ENCODE measurements at places on chromosomes 11 and 22.

DNA sequence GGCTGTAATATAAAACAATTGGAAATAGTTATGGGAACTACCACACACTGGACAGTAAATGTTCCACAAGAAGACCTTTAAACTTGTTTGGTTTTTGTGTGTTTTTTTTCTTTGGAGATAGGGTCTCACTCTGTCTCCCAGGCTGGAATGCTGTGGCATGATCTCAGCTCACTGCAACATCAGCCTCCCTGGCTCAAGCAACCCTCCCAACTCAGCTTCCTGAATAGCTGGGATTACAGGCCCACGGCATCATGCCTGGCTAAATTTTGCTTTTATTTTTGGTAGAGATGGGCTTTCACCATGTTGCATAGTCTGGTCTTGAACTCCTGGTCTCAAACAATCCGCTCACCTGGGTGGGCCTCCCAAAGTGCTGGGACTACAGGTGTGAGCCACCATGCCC lies 121.0 kb downstream of the MPPED2 start:
- DNase-seq: no peak

DNA sequence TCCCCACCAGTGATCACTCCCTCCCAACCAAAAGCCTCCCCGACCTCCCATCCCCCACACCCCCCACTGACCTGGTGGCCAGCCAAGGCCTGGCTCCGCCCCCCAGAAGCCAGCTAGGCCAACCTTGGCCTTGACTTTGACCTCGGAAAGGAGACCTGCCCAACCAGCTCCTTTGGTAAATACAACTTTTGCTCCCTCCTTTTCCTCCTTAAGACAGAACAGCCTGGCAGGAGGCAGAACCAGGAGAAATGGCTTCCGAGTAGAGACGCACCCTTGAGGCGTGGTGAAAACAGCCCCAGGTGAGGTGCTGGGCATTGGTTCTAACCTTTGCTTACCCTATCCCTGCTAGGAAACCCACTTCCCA lies 27.0 kb downstream of the PLEKHA7 start:
- no peak for DNase-seq

- no peak for DNase-seq
These were observed 19.3 kb upstream of the ARAP1 start for GRCh38 chr11:72771507-72771906.

DNA sequence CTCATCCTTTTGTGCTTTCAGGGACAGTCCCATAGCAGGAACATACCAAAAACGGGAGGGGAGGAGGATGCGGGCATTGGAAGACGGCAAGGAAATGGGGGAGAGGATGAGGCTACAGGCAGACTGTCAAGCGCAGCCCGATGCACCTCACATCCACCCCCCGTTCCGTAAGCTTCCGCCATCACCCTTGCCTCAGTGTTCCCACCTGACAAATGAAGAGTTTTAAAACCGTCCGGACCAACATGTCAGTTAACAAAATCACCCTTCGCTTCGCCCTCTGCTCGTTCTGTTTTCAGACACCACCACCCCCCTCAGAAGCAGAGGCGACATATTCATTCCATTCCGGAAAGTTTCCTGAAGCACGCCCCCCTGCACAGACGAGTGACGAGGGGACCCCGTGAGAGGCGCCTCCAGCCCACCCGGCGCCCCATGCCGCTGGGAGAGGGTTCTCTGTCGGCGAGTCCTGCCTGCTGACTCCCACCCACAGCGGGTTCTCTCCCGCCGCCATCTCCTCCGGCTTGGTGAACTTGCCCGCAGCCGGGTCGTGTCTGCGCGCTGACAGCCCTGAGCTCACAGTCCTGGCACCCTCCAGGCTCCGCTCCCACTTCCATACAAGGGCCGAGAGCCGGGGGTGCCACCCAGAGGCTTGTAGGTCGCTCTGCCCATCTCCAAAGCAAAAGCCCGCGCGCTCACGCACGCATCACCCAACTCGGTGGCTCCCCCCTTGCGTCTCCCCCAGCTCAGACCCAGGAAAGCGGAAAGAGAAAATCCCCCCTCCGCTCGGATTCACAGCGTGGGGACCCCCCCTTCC lies 1.5 kb downstream of the IGSF9B start:
- DNase-seq: no peak

GRCh38 chr11:111429066-111429506 lies 50.0 kb upstream of the POU2AF1 start:
- no peak for DNase-seq

DNA sequence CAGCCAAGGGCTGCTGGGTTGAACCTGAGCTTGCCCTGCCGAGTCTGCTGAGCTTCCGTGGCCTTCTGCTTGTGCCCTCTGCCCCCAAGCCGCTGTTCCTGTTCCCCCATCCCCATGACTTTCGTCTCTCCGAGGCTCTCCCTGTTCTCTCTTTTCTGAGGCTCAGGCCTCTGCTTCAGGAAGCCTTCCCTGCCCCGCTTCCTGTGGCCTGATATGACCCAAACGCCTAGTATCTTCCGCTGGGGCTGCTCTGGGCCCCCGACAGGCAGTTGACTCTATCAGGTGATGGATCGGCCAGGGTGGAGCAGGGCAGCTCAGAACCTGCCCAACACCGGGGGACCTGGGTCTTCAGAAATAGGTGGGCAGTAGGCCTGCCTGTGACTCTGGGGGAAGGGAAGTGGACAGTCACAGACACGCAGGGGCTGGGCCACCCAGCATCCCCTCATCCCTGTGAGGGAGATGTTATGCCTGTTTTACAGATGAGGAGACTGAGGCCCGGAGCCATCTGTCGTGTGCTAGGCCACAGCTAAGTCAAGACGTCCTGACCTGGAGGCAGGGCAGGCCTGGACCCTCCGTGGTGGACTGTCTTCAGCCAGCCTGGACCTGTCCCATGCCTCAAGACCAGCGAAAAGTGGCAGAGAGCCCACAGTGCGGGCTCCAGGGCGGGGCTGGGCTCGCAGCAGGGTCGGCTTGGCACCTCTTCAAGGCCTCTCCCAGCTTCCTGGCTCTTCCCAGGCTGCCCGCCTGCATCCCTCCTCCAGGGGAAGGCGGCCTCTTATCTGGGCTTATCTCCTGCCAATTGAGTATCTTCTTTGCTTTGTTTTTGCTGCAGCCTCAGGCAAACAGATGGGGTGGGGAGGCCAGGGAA lies 16.2 kb downstream of the BAD start:
- no peak for DNase-seq

DNA sequence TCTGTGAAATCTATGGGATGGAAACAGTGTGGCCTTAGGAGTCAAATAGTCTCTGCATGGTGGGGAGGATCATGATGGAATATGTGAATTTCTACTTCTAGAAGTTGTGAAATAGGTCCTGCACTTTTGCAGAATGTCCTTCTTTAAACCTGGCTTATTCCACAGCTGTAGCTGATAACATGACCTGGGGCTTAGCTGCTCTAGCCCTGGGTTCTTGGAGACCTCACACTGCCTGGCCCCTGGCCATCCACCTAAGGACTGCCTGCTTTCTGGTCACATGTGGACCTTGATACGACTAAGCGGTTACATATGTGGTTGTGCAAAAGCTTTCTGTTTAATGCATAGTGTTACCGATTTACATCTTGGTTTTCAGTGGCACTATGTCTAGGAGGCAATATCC lies 88.2 kb downstream of the SWAP70 start:
- DNase-seq: no peak

DNA sequence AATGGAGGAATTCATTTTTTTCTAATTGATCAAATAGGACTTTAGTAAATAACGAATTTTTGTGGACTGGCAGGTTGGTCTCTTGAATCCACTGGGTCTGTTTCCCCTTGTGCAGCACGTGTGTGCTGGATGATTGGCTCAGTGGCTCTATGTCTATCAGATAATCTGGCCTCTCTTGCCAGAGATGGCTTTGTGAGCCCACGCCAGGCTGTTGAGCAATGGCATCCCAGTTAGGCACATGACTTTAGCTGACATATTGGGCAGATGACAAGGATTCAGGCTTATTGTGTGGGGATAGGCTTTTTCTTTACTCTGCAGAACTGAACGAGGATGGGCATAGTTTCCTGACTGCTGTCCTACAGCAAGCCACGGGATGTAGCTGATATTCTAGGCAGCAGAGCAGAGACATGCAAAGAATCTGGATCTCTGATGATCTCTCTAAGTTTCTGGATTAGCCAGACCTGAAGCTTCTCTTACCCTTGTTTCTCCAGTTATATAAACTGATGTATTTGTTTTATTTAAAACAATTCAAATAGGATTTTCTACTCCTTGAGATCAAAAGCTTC lies 144.9 kb downstream of the ARHGAP42 start:
- DNase-seq: no peak

DNA sequence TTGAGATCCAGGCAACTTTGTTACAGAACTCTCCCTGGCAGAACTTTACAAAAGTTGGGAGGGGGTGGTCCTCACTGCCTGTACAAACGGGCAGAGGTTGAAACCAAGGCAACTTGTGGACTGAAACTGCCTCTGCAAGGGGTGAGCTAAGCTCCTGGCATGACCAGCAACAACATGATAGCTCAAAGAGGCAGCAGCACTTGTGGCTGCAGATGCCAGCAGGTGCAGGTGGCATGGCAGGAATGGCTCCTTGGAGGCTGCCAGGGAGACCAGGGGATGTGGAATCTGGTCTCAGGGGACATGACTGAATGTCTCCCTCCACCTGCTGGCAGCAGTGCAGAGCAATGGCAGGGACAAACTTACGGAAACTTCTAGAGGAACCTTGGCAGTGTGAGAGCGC lies 38.8 kb upstream of the PHF21A start:
- DNase-seq: no peak

DNA sequence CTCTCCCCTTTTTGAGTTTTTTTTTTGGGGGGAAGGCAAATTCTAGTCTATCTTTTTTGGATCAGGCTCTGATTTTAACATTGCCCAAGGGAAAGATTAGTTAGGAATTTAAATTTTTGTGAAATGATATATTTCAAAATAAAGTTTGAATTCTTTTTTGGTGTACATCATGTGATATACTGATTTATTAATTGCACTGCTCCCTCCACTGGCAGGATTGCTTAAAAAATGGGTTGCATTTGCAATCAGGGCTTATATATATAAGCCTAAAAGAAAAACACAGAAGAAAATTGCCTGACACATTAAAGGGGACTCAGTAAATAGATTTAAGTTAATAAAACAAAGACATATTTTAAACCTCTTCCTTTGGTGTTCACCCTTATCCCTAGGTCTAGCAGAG lies 1.2 kb downstream of the DYNC2H1 start:
- DNase-seq: no peak

DNA sequence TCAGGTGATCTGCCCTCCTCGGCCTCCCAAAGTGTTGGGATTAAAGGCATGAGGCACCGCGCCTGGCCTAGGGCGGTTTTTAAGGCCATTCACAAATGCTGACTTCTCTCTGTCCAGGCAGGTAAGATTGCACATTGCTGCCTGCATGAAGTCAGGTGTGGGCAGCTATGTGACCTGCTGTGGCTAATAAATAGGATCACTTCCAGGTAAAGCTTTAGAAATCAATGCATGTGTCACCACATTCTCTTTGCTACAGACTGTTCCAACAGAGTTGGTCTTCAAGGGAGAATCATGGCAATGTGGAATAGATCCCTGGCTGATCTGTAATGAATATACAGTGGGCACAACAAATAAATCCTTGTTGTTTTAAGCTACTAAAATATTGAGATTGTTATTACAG lies 260.3 kb upstream of the PITPNB start:
- DNase-seq: no peak

DNA sequence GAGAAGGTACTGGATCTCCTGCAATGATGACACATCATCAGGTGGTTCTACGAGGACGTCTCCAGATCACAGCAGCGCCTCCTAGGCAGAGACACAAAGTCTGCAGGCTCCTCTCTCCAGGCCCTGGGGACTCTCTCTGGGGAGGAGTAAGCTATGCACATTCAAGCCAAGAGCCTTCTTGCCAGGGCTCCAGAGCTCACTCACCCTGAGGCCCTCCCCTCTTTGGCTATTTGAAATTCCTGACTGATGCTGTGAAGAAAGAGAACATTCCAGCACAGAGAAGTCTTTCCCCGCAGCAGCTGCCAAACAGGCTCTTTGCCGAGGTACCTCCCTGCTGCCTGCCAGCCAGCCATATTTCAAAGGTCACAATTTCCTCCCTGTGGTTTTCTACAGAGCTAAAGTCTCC lies 204.9 kb downstream of the CSNK2A3 start:
- DNase-seq: no peak

- no peak for DNase-seq
These were observed 27.1 kb downstream of the ADAMTS15 start for GRCh38 chr11:130475426-130476053.

GRCh38 chr11:29447821-29448220 lies 569.0 kb downstream of the KCNA4 start:
- no peak for DNase-seq

- no peak for DNase-seq
These were observed 24.4 kb upstream of the SHISAL1 start for GRCh38 chr22:44336962-44337677.

DNA sequence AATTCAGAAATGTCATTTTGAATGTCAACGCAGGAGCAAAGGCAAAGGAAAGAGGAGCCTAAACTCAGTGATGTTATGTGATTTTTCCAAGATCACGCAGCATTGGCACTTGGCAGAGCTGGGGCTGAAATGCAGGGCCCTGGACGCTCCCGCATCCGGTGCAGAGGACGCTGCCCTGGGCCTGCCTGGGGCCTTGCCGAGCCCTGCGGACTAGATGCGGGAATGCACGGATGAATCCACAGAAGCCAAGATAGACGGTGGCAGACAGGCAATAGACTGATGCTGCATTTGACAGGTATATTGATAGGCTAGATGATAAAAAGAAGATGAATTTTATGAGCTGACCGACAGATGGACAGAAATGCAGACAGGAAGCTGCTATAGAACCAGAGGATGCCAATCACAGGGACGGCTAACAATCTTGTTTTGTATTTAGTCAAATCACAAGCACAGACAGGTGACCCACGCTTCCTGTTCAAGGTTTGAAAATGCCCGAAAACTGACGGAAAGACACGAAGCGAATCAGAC lies 696 bp upstream of the MARK2 start:
- DNase-seq: no peak

DNA sequence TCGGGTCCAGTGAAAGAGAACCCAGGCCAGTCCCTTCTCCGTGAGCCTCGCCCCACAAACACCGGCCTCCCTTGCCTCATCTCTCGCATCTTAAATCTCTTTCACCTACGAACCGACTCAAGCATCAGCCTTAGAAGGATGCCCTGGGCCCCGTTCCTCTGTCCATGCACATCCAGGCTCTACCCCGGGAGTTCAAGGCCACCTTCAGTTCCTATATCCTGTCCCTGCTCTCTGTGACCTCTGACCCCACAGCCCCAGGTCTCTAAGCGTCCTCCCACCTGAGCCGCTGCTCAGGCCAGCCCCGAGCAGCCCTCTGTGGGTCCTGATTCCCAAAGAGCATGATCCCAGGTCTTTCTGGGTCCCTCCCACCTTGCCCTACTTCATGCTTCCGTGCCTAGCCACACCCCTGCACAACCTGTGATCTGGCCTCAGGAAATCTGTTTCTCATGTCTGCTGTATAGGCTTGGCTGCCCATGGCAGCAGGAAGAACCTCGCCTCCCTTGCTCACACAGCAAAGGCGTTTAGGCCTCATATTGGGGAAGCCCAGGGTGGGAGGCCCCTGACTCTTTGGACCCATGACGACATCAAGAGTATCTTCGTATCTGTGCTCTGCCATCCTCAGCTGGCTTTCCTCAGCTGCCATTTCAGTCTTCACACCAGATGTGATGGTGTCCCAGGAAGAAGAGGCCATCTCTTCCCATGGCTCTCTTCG lies 77.5 kb upstream of the SEPTIN5 start:
- no peak for DNase-seq

- DNase-seq: no peak
These were observed 189.3 kb upstream of the NECTIN1 start for GRCh38 chr11:119918347-119918746.

GRCh38 chr22:37979782-37980181 lies 4.6 kb downstream of the SOX10 start:
- DNase-seq: no peak

- DNase-seq: no peak
These were observed 100.8 kb downstream of the TP53I11 start for GRCh38 chr11:44849922-44850321.

- DNase-seq: peak; percentile 12
These were observed 38.6 kb upstream of the BMAL1 start for GRCh38 chr11:13238879-13239514.

Measured in GM12891 (cell line).